ENCODE measurements at places on chromosomes 2 and 18.

GRCh38 chr2:69104261-69104660 lies 91.3 kb downstream of the ANTXR1 start:
- no peak for DNase-seq

- DNase-seq = no peak
These were observed 68.8 kb upstream of the SMAD7 start for GRCh38 chr18:49019446-49020045.

- no peak for DNase-seq
These were observed 97.0 kb upstream of the MC4R start for GRCh38 chr18:60469387-60470100.

- no peak for DNase-seq
These were observed 34.8 kb downstream of the ABHD3 start for GRCh38 chr18:21669736-21670285.

DNA sequence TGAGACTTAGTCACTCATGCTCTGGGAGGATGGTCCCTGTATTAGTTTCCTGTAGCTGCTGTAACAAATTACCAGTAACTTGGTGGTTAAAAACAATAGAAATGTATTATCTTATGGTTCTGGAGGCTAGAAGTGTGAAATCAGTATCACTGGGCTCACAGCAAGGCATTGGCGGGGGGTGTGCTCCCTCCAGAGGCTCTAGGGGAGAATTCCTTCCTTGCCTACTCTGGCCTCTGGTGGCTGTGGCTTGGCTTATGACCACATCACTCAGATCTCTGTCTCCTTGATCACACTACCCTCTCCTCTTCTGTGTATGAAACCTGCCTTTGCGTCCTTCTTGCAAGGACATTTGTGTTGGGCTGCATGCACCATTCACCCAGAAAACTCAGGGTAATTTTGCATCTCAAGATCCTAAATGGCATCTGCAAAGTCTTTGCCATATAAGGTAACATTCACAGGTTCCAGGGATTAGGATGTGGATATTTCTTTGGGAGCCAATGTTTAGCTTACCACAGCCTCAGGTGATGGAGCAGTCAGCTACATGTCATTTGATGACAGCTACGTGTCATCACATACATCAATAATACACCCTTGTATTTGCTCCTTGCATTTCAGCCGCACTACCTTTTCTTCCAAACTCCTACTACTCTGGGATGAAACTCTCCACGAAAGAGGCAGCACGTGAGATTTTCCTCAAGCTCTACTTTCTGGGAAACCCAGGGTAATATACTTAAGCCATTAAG lies 49.6 kb upstream of the POU3F3 start:
- DNase-seq = no peak

DNA sequence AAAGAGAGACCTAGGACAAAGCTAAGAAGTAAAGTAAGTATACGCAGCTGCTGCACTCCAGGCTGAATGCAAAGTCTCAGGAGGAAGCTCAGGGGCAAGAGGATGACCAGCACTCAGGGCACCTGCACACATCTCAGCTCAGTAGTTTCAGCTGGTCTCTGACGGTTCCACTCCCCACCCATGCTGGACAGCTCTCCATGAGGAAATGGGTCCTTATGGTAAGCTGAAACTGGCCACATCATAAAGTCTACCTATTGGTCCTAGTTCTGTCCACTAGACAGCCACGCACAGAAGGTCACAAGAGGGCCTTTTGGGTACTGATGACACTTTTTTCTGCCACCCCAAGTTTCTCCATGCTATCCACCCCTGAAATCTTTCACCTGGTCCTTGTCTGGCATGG lies 215.3 kb downstream of the TTC32 start:
- no peak for DNase-seq

- no peak for DNase-seq
These were observed 102.2 kb upstream of the RND3 start for GRCh38 chr2:150589681-150590080.

DNA sequence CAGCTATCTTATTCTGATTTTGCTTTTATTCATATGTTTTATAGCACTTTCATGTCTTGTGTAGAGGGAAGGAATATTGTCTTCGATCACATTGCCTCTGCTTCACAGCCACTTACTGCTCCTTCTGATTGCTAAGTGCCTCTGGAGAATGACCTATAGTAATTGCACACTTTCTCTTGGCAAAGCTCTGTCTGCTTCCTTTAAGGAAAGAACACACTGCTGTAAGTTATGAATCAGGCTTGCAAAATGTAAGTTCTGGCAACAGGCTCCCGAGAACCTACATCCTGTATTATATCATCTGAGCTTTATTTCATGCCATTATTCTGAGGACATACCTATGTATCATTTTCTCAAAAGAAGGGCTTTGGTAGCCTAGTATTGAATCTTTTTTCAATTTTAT lies 170.7 kb downstream of the ZNF804A start:
- no peak for DNase-seq

GRCh38 chr2:25570161-25570845 lies 103.1 kb downstream of the DTNB start:
- DNase-seq = no peak

GRCh38 chr2:129796225-129796624 lies 183.2 kb upstream of the RAB6C start:
- no peak for DNase-seq

GRCh38 chr2:149739171-149739882 lies 151.8 kb upstream of the MMADHC start:
- DNase-seq = no peak

- DNase-seq = no peak
These were observed 12.4 kb upstream of the CCDC88A start for GRCh38 chr2:55431982-55432627.

GRCh38 chr2:16680304-16680703 lies 14.7 kb upstream of the CYRIA start:
- DNase-seq = no peak

- no peak for DNase-seq
These were observed 1.4 kb downstream of the TM4SF20 start for GRCh38 chr2:227377467-227378351.

DNA sequence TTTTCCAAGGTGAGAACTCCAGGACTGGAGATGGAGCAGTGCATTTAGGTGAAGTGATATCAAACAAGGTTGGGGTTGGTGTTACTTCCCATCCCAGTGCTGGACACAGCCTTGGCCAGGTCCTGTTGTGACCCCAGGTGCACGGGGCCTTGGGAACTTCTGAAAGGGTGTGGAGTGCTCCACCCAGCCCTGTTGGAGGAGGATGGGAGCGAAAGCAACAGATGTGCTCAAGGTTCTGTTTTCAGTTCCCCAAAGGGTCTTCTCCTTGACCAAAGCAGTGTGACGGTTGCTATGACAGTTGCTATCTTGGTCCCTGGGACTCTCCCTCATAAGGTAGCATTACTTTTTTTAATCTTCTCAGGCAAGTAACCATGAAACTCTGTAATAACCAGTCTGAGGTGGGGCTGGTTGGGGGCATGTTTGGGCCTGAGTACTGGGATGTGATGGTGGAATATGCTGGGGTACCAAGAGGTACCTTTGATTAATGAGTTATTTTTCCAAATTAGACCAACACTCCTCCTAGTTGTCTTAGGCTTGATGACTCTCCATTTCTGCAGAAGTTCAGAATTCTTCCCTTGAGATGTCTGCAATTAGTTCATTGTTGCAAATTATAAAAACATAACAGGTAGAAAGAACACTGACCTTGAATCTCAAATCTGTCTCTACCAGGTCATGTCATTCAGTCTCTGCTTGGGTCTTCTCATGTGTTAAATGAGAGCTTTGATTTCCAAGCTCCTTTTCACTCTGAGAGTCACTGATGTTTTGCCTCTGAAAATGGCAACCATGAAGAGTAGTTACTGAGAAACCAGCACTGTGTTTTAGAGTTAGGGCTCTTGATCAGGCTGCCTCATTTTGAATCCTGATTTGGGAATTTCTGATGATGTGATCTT lies 154.5 kb downstream of the RPIA start:
- no peak for DNase-seq

DNA sequence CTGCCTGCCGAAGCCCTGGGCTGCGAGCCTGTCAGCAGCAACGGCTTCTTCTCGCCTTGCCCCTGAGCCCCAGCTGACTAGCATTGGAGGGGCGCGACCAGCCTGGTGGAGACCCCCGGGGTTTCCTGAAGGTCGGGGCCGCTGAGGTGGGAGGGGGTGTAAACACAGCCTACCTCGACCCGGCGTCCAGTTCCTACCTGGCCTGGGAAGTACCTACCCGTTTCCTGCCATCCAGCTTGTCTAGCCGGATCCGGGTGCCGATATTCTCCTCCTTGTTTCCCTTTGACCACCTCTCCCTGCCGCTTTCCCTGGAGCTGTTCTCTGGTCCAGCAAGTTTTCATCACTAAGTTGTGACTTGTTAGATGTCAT lies 511 bp downstream of the MOB4 start:
- DNase-seq = peak; percentile 61

GRCh38 chr2:110766291-110766690 lies 33.9 kb downstream of the ACOXL start:
- DNase-seq = no peak

- DNase-seq = no peak
These were observed 154.0 kb upstream of the NFATC1 start for GRCh38 chr18:79241755-79242154.

DNA sequence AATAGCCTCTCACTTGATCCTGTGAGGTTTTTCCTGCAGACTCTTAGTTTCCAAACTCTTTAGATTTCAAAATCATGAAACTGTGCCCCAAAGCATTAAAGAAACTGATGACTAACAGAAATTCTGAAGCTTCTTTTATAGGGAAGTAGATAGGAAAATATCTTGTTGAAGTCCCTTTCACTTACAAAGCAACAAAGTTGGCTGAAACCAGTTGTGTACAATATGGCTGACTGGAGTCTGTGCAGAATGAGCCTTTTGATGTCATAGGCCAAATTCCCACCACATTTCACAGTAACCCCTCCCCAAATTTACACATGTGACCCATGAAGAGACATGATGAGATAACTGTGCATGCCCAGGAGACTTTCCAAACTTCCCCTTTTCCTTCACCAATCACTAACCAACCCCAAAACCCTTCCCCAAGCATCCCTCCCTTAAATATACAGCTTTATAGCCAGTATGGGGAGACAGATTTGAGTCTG lies 61.7 kb upstream of the NCK2 start:
- DNase-seq = no peak

GRCh38 chr18:78138983-78139496 lies 840.6 kb upstream of the SALL3 start:
- no peak for DNase-seq

GRCh38 chr2:174613531-174613930 lies 15.9 kb upstream of the WIPF1 start:
- DNase-seq = no peak

DNA sequence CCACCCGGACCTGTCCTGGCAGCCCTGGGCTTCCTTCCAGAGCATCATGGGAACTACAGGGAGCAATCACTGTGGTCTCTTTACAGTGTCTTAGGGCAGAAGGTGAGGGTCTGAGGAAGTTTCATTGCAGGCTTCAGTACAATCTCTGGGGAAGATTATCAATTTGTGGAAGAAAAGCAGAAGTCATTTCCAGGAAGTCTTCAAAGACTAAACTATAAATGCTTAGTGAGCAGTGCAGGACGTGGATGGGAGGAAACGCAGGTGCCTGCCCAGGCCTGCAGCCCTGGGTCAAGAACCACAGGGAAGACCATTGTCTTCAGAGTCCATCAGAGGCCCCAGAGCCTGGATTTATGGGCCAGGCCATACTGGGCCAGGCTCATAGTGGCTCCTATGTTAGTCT lies 54.3 kb downstream of the INO80C start:
- no peak for DNase-seq

DNA sequence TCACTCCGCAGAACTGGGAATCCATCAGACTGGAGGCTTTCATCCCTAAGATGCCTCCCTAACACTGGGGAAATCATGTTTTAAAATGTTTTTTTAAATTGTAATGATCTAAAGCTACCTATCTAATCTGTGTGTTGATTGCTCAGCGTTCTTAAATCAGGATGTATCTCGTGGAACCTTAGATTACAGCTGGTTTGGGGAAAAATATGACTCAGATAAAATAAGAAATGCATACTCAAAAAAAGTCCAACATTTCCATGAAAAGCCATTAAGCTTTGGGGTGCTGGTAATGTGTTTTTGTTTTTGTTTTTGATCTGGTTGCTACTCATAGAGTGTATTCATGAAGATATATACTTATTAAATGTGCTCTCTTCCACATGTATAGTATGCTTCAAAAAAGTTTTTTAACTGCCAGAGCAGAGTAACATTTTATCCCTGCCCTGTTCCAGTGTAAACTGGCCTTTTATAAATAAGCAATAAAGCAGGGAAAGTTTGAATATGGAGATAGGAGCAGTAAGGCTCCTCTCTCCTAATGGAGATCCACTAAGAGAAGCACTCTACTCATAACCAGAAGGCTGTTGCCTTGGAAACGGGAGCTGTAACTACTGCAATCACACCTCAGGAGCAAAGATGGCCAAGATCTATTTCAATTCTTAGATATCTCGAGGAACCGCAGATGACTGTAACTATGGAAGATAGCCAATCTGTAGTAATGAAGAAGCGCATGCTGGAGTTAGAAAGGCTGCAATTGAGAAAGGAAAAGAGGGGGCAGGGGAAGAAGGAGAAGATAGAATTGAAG lies 41.6 kb downstream of the ANKRD44 start:
- DNase-seq = no peak

DNA sequence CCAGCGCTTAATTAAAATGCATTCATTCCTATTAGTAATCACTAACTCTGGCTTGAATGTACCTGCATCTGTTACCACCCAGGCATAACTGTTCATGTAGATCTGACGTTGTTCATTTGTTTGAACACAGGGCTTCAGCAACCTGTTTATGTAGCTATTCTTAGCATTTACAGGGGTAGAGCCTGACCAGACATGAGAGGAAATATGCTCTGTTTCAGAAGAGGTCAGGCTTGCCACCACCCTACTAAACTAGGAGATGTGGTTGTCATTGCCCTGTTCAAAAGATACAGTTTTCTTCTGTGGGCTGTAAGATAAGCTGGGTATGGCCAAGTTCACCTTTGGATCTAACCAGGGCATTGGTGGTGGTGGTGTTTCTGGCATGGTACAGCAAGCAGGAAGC lies 8.8 kb downstream of the MGAT5 start:
- DNase-seq = no peak

- no peak for DNase-seq
These were observed 40.9 kb downstream of the EVA1A start for GRCh38 chr2:75519843-75520242.

DNA sequence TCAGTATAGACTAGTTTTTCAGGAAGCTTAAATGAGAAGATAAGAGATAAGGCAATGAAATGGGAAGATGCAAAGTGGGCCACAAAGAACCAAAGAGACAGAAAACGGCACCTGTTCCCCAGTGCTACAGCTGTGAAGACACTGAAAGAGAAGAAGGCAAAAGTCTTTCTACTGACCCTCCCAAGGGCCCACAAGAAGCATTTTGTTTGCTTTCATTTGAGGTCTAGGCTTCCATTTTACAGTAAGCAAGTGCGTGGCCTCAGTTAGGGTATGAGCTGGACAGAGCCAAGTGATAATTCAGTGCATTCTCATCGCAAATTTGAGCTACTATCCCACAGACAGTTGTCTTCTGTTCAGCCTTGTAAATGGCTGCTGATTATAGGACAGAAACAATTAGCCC lies 53.4 kb upstream of the STK17B start:
- DNase-seq = no peak

GRCh38 chr18:61597316-61597715 lies 264.1 kb downstream of the CDH20 start:
- DNase-seq = no peak
